RWPE1 (cell line): ENCODE measurements at places on chromosomes 7 and 10.

GRCh38 chr7:77479536-77480088 lies 57.5 kb upstream of the PTPN12 start:
- DNase-seq, result no peak

- peak; percentile 47 for DNase-seq
These were observed 1.6 kb upstream of the IDI1 start for GRCh38 chr10:1050554-1050953.

GRCh38 chr10:1957057-1957456 lies 219.7 kb upstream of the ADARB2 start:
- no peak for DNase-seq

DNA sequence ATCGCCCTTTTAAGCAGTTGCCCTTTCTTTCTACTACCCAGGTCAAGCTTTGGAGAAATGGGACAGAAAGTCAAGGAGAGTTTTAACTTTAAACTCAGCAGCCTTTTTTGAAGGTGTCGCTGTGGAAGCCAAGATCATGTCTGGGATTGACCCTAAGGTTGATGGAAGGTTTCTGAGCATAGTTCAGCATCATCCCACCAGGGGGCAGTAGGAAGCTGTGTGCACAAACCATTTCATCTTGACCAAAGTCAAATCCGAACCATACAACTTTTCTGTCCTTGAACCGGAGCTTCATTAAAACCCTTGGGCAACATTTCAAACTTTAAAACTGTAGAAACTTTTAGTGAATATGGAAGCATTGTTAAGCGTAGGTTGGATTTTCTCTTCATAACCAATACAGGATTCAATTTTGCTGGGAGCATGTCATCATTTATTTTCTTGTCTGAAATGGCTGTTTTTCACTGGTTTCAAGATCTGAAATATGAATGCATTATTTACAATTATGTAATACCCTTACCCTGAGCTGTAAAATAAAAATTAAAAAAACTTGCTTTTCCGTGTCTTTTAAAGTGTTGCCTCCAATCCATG lies 214.4 kb upstream of the KIAA1217 start:
- DNase-seq, result peak; percentile 60

GRCh38 chr10:131024259-131025131 lies 287.0 kb downstream of the TCERG1L start:
- DNase-seq, result peak; percentile 41

GRCh38 chr10:12628964-12629766 lies 279.8 kb downstream of the CAMK1D start:
- DNase-seq, result no peak

DNA sequence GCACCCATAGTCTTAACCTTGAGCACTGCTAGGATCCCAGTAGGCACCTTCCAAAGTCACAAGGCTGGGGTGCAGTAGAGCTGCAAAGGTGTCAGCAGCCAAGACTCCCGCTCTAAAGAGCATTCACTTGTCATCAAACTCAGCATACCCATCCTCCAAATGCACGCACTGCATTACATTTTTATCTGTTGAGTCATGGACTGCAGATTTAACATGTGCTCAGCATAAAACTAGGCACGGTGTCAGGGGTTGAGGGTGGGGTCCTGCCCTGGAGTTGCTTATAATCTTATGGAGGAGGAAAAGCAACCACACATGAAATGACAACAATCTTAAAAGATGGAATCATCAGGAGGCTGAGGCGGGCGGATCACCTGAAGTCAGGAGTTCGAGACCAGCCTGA lies 102.6 kb downstream of the PARP12 start:
- DNase-seq, result no peak

GRCh38 chr10:33421789-33422462 lies 87.5 kb upstream of the NRP1 start:
- DNase-seq, result peak; percentile 35

DNA sequence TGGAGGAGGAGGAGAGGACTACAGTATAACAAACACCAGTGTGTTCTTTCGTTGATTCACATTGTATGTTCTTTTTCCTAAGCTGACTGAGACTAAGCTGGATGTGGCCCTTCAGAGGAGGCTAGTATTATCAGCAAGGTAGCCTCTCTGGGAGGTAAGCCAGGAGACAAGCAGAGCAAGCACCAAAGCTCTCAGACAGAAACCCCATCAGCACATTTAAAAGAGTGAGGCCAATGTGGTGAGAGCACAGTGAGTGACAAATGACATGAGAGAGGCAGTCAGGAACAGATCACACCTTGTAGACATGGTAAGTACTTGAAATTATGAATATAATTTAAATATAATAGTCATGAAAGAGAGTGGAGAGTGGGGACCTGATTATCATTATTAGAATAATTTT lies 107.6 kb downstream of the KMT2C start:
- no peak for DNase-seq

DNA sequence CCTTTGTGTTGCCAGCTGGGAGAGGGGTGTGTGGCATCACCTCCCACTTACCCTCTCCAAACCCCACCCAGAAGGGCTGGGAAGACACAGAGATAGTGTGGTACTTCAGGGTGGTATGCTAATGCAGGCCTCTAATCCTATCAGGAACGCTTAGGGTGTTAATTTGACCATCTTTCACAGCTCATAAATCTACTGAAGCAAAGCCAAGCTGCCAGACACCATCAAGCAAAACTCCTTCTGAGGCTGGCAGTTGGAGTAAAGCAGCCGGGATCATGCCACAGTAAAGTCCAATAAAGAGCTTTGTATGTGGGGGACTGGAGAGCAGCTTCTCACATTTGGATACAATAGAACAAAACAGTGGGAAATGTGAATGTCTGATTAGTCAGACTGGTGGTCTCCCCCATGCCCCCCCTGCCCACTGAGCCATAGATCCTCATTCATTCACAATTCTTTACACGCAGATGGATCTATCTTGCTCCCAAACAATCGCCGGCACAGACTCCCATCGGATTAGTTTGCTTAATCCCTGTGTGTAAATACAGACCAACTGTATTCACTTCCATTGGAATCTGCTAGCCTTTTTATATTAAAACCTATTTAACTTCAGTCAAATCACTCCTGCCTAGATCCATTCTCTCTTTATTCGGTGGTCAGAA lies 29.6 kb downstream of the FGFBP3 start:
- no peak for DNase-seq

DNA sequence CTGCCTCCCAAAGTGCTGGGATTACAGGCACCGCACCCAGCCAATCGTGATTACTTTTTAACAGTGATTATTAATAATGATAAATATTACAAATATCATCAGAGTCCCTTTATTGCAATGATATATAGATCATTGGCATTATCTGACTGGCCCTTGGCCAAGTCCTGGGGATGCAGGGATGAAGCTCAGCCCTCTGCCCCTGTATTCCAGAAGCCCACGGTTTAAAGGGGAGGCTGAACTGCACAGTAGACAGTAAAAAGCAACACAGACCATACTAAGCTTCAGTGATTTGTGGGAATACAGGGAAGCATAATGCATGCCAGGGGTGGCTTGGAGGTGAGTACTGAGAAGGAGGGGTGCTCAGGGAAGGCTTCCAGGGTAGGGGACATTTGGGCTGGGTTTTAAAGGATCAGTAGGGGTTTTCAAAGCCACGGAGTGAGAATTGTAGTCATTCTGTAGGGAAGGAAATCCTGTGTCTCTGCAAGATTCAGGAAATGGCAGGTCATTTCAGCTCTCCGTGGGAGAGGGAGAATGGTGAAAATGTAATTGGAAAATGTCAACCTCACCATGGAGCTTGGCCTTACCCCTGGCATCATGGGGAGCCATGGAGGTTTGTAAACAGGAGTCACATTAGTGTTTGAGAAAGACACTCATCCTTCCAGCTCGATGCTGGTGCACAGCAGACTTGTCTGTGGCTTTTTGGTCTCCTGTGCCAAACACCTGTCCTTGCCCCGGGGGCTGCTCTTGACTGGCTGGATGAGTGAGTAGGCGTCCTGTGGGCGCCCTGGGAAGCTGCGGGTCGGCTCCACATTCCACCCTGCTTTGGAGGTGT lies 8.8 kb downstream of the ADAMTS14 start:
- no peak for DNase-seq

DNA sequence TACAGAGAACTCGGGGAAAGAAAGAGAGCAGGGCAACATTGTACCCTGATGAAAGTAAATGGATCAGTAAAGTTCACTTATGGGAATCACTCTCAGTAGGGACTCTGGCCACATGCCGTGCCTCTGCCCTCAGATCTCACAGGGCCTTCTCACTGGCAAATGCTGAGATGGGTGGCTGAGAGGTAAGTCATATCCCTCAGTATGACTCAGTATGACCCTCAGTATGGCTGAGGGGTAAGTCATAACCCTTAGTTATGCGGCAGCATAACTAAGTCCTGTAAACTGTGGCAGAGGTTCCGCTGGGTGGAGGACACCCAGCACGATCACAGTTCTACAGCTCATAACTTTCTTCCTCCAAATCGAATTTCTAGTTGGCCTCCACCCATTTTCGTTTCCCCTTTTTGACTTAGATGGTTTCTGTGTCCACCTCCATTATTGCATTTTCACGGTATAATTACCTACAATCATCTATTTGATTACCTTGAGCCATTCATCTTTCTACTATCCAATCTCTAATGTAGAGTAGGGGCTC lies 26.5 kb upstream of the WNT16 start:
- DNase-seq, result no peak

DNA sequence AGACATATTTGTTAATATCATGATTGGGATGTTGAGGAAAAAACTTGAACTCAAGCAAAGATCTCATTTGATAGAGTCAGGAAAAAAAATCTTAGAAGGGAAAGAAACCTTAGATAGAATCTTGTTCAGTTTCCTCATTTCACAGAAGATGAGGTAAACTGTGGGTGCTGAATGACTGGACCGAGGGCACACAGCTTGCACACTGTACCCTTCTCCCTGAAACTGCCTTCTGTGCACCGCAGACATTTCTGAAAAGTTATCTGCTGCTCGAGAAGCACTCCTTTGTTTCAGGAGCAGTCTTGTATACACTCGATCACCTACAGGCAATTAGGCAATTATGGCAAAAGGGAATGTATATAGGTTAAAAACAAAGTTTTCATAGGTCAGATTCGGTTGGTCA lies 167.4 kb downstream of the SKAP2 start:
- DNase-seq, result no peak

DNA sequence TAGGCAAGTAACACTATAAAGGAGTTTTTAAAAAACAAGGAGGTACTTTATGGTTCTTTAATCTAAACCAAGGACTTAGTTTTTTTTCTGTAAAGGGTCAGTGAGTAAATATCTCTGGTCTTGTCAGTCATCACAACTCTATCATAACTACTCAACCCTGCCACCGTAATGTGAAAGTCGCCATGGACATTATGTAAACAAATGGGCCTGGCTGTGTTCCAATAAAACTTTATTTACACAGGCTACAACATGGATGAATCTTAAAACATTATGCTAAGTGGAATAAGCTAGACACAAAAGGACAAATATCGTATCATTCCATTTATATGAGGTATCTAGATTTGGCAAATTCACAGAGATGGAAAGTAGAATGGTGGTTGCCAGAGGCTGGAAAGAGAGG lies 60.8 kb upstream of the SP4 start:
- DNase-seq, result no peak

- DNase-seq, result no peak
These were observed 8.4 kb upstream of the LYZL1 start for GRCh38 chr10:29280488-29280840.

DNA sequence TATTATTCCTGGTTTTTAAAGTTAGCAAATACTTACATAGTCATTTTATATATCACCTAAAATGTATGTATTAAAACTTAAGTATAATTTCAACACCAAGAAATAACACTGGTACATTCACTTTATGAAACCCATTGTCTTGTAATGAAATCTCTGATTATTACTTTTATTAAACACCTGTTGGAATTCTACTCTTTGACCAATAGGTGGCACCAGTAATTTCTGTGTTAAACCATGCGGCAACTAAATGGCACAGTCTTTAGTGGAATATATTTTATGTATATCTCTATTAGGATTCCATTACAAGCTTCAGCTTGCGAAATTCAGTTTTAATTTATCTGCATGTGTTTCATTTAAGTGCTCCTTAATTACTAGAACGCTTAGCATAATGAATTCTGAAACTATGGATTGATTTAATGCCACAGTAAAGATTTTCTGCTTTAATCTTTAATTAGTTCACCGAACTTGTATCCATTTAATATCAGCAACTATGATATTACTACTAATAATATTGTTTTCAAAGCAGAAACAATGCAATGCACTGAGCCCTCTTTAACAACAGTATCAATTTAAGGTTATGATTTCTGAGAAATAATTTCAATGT lies 181.3 kb downstream of the MAGI2 start:
- peak; percentile 38 for DNase-seq

DNA sequence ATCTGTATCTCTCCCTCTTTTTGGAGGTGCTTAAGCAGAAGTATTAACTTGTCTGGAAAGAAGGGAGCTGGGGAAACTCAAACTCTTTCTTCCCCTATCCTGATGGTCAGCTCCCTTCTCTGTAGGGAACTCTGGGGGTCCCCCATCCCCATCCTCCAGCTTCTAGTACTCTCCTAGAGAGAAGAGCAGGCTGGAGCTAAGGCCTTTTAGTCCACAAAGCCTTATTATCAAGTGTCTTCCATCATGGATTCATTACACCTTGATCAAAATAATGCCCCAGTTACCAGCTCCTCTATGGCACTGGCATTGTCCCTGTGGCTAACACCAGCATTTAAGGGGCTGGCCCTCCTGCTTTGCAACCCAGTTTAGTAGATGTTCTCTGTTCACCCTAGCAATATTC lies 35.7 kb downstream of the CADPS2 start:
- no peak for DNase-seq

GRCh38 chr10:121063744-121064143 lies 212.6 kb downstream of the WDR11 start:
- no peak for DNase-seq

DNA sequence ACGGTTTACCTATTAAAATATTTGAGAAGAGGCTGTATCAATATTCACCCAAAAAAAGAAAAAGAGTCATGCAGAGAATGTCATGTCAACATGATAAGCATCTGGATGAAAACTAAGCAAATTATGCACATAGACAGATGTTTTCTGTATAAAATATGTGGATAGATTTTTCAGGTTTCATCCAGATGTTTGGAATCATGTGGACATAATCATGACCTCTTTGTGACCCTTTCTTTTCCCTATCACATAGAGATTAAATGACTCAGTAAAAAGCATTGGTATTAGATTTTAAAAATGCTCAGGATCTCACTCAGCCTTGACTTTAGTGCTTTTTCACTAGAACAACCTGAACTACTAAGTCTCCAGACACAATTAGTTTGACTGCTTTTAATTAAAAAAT lies 90.0 kb downstream of the FOXP2 start:
- no peak for DNase-seq

DNA sequence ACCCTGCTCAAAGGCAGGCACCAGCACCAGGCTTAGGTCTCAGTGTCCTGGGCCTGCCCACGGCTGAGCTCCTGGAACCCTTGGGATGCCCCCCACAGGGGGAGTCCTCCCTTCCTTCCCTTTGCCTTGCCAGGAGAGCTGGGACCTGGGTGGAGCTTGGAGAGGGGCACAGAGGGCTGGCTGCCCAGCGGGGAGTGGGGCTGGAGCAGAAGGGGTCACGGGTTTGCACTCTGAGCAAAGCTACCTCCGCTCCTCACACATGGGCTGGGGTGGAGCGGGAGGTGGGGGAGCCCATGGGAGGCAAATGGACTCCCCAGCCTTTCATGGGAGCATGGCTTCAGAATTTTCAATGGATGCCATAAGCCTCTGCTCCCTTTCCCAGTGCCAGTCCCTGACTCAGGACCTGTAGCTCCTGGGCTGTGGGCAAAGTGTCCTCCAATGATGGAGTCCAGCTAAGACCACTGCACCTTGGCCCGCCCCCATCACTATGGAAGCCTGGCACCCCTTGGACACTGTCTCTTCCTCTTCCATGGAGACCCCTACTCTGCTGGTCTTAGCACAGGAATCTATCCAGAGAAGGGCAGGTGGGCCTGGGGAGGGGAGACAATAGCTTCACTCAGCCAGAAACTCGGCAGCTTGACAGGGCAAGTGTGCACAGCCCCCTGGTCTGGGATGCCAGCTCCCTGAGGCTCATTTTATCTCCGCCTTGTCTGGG lies 39.9 kb downstream of the LDB3 start:
- no peak for DNase-seq
